Hair follicle dermal papilla cell (primary cell): ENCODE measurements at places on chromosomes 5 and 9. TPM values are rescaled to one million over a fixed set of nuclear protein-coding genes. Genes with fewer than 3 reads are reported as not detected.

Gene SPRY4
- 11.7 and 21.4 TPM in 2 replicates for total RNA-seq

Gene SCGB3A2
- total RNA-seq, result not detected in 2 replicates

Gene SLC24A2
- under 0.01 TPM in 2 replicates for total RNA-seq

Gene PRR16
- total RNA-seq, result 42.9 and 51.6 TPM in 2 replicates

Gene SLC34A3
- under 0.01 TPM in 1 of 2 replicates, not detected in the other for total RNA-seq

Gene C5orf52
- total RNA-seq, result not detected in 2 replicates
